Prostate gland (tissue), 2 donors: ENCODE measurements at places on chromosomes 16 and 17.

- DNase-seq, result no peak
Measured at GRCh38 chr17:79224476-79224875, 149.9 kb downstream of the ENGASE start.

DNA sequence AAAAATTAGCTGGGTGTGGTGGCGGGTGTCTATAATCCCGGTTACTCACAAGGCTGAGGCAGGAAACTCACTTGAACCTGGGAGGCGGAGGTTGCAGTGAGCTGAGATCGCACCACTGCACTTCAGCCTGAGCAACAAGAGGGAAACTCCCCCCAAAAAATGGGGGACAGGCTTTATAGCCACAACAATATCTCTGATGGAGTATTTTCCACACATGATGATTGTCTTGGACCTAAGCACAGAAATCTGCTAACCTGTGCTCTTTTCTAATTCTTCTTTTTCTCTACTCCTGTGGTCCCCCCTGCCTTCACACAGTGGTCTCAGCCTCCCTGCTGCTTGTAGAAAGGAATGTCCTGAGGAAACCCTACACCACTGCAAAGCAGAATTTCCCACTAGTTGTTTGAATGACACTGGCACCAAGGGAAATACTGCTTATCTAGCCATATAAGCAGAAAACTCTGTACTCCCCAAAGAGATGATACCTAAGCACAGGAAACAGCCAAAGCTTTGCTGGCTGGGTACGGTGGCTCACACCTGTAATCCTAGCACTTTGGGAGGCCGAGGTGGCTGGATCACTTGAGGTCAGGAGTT, 117.6 kb downstream of the USP31 start:
- DNase-seq, result no peak

DNA sequence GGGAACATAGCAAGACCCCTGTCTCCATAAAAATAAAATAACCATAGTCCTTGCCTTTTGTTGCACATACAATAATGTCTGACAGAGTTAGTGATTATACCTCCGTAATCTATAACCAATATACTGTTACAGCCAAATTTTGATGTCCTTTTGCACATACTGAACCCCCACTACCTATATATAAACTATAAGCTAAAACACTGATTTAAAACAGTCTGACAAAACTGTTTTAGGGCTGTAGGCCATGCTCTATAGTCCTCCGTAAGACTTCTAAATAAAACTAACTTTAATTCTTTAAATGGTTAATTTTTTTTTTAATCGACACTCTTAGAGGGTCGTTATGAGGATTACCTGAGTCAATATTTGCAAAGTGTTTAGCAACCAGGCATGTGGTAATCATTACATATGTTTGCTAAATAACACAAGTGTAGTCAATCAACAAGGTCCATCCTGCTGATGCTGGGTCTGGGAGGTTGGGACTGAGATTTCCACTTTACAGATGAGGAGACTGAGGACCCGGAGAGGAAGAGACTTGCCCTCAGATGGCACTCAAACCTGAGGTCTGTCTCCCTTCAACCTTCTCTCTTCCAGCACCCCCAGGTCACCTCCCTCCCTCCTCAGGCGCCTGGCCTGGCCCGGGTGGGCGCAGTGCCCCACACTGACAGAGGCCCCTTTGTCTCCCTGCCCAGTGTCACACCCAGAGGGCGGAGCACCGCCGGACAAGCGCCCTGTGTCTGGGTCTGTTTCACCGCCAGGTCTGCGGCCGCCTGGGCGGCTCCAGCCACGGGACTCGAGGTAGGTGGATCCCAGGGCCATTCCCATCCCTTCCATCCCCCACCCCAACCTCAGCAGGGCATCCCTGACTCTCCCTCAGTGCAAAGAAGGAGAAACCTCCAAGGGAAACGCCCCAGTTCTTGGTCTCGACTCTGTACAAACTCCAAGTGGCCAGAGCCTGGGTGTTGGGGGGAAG, 10.3 kb downstream of the ZNF385C start:
- no peak for DNase-seq

- no peak for DNase-seq
Measured at GRCh38 chr17:45186801-45187354, 25.2 kb downstream of the HEXIM2 start.

GRCh38 chr17:72097144-72097543, 23.7 kb upstream of the SOX9 start:
- no peak for DNase-seq

DNA sequence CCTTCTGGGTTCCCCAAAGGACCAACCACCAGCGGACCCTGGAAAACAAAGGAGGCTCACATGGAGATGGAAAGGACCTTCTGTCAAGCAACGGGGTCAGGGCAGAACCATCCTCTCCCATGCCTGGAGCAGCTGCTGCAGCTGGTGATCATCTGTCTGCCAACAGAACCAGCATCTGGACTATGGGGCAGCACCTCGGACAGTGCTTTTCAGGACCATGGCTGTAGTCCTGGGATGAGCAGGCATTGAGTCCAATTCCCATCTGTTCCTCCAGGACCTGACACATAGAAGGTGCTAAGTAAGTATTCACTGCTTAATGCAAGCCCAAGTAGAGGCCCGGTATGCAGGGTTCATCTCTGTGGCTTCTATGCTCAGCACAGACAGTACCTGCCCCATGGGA, 304.7 kb downstream of the XYLT1 start:
- DNase-seq, result no peak

DNA sequence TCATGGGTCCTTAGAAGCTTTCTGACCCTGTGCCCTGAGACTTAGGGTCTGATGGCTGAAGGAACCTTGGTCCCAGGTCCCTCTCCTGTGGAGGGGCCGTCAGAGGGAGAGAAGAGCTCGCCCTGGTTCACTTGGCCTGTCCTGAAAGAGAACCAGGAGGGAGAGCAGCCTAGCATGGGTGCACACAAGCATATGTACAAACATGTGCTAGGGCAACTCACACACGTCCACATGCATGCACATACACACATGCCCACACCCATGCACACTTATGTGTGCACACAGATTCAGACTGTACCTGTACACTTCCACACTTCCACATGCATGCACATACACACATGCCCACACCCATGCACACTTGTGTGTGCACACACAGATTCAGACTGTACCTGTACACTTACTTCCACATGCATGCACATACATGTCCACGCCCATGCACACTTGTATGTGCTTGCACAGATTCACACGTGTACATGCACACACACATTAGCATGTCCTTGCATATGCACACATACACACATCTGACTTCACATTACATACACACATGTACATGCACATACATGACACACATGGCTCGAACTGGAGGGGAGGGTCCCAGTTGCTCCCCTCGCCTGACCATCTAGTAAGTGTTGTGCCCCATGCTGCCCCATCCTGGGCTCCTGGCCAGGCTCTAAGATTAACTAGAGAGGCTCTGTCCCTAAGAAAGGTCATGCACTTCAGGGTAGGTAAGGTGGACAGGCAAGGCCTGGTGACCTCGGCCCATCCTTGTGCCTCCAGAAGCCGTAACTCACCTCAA, 122.0 kb downstream of the METRNL start:
- DNase-seq, result peak; percentile 2

- no peak for DNase-seq
Measured at GRCh38 chr16:12344577-12345343, 368.2 kb downstream of the SNX29 start.

DNA sequence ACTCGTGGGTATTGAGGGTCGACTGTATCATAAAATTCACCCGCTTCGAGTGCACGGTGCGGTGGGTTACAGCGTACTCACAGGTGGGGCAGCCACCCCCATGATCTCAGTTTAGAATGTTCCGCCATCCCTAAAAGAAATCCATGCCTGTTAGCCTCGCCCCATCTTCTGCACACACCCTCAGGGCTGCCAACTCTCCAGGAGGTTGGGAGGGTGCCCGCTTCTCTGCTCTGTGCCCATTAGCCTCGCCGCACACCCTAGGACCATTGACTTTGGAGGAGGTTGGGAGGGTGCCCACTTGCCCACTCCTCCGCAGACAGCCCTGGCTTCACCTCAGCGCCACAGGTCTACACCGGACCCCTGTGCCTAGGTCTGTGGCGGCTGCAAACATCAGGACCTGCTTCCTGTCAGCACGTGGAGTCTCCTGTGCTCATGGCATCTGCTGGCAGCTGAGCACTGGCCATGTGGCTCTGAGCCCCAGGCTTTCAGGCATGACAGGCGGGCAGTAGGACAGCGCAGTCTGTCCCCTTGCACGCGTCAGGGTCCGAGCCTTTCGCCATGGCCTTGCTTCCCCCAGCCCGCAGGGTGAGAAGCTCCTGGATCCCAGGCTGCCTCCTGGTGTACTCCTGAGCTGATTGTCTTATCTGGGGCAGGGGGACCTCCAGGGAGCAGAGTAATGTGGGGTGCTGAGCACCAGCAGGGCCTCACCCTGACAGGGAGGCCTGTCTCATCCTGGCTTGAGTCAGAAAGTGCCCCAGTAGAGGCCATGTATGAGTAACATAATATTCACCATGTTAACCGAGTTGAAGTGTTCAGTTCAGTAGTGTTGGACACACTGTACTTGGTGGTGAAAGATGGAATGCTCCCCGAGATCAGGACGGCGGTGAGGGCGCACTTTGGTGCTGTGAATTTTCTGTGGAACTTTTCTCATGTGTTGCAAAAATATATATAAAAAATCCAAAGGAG, 21.9 kb downstream of the NME3 start:
- DNase-seq, result no peak

DNA sequence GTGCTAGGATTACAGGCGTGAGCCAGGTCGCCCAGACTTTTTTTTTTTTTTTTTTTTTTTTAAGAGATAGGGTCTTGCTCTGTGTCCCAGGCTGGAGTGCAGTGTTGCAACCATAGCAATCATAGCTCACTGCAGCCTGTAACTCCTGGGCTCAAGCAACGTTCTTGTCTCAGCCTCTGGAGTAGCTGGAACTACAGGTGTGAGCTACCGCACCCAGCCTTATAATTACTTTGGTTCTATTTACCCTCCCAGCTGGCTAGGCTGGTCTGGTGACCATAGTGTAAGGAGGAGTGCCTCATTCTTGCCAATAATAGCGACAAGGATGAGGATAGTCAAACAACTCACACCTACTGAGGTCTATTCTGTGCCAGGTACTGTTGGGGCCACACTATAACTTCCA, 39.6 kb upstream of the USP7 start:
- DNase-seq, result peak; percentile 78

DNA sequence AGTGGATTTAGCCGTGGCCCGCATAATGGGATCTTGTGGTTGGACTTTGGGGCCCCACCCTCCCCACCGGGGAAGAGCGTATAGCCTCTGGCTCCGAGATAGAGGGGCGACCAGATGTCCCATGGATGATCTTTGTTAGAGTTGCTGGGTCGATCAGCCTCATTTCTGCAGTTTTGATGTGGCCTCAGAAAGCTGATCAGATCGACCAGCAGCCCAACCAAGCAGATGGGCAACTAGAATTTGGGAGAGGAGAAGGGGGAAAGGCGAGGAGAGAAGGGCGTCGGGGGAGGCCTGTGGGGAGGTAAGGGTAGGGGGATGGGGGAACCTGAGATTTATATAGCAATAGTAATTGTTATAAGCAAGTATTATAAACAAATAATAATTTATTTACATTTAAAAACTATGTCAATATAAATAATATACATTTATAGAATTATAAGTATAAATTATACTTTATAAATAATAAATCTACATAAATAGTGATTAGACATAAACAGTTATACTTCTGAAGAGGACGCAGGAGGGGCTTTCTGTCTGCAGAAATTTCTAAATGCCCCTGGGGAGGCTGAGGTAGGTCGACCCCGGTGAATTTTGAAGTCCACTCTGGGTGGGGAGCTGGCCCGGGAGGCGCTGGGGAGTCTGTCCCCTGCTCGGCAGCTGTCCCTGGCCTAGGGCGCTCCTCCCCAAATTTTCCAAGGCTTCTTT, 136.3 kb downstream of the KCNJ12 start:
- DNase-seq, result no peak

DNA sequence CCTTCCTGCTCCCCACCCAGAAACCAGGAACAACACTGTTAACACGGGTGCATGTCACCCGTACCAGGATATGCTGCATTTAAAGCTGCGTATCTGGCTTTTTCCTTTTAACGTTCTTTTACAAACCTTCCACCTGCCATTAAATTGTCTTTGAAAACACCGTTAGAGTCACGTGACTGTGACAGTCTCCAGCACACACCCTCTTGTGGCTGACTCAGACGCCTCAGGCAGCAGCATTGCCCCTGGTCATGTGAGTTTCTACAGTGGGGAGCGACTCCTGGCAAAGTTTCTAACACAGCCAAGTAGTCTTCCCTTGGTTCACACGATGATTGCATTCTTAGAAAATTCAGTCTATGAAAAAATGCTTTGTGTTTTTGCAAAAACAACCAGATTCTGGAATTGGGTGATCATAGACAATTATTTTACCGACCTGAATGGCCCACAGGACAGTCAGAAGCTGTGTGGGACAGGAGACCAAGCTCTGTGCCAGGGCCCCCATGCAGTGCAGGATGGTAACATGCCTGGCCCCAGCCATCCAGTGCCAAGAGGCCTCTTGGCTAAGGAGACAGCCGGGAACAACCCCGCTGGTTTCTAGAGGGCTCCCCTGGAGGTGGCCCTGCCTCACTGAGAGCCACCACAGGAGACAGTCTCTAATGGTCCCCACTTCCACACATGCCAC, 199.1 kb downstream of the KATNIP start:
- DNase-seq, result peak; percentile 58

- DNase-seq, result peak; percentile 96
Measured at GRCh38 chr17:3754458-3755334, 31.0 kb downstream of the HASPIN start.

DNA sequence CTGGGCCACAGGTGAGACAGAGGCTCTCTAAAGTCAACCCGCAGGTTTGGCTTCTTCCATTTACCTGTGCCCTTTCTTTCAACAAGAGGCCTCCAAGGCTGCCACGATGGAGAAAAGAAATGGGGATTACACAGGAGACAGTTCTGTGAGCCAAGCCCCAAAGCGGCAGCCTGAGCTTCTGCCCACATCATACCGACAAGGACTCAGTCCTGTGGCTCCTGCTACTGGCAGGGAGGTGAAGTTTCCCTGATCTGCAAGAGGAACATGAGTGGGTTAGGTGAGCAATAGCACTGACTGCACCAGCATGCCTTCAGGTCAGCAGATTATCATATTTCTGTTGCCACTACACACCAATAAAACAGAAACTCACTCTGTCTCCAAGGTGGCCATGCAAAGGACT, 800.0 kb downstream of the KCNJ18 start:
- DNase-seq, result no peak
